ENCODE measurements at places on chromosomes 2 and 18. TPM values are rescaled to one million over a fixed set of nuclear protein-coding genes. Genes with fewer than 3 reads are reported as not detected.

Gene UPP2
- not detected for total RNA-seq

DNA sequence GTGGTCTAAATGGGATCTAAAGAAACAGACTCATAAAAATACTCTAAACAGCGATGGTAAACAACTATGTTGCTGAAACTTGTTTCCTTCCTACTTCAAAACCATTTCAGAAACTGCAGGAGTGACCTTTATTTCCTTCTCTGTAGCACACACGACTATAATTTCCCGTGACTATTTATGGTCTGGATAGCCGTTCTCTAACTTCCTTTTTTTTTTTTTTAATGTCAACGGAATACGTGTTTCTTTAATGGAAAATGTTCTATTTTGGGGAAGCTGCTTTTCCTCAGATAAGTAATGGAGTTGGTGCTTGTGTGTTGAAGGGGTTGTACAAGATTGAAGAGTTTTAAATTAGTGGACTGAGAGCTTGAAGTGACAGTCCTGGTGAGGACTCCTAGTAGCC lies 224.1 kb downstream of the PHLPP1 start:
- no peaks in the 10 kb centered on the region for H3K27me3 ChIP-seq
- peaks cover 3% of the 10 kb centered on the region for H3K4me1 ChIP-seq
- H3K36me3 ChIP-seq = no peaks in the 10 kb centered on the region
- H3K4me3 ChIP-seq = no peak overlapping the region
- DNase-seq = no peak

DNA sequence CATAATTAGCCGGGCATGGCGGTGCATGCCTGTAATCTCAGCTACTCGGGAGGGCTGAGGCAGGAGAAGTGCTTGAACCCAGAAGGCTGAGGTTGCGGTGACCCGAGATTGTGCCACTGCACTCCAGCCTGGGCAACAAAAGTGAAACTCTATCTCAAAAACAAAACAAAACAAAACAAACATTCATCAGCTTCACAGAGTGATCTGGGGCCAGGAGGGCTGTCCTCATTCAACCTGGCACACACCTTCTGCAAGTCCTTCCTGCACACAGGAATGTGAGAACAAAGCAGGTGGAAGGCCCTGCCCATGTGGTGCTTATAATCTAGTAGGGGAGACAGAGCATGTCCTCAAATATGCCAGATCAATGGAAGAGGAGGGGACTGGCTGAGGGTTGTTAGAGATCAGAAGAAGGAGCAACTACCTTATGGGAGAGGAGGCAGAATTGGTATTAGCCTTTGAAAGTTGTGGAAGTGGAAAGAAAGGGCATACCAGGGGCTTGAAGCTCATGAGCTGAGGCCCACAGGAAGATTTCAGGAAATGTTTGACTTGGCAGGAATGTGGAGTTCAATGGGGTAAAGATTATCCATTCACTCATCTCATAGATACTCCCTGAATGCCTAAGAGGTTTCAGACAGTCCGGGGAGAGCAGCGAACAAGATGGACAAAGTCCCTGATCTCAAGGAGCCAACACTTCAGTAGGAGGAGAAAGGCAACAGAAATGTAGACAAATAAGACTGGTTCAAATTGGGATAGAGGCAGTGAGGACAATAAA lies 155.3 kb upstream of the SIX3 start:
- H3K4me3 ChIP-seq = no peak overlapping the region
- no peaks in the 10 kb centered on the region for H3K27me3 ChIP-seq
- no peak for DNase-seq
- no peaks in the 10 kb centered on the region for H3K36me3 ChIP-seq
- H3K4me1 ChIP-seq = no peaks in the 10 kb centered on the region
- no peak overlapping the region for H3K27ac ChIP-seq

GRCh38 chr2:42770288-42771131 lies 6.6 kb upstream of the OXER1 start:
- no peaks in the 10 kb centered on the region for H3K36me3 ChIP-seq
- no peak overlapping the region for H3K4me3 ChIP-seq
- H3K27me3 ChIP-seq = no peaks in the 10 kb centered on the region
- peaks cover 5% of the 10 kb centered on the region for H3K4me1 ChIP-seq

Data from activated CD4-positive, alpha-beta memory T cell treated with anti-CD3 and anti-CD28 coated beads for 36 hours (primary cell).